Purkinje cell (primary cell): ENCODE measurements at places on chromosomes 1 and 21. TPM values are rescaled to one million over a fixed set of nuclear protein-coding genes. Genes with fewer than 3 reads are reported as not detected.

CFHR5 gene
- polyA plus RNA-seq: 0.34 TPM in 1 of 2 replicates, not detected in the other

RAB25 gene
- 1.9 TPM in 1 of 2 replicates, not detected in the other for polyA plus RNA-seq

GNG12 gene
- polyA plus RNA-seq: 1.9 and 6.1 TPM in 2 replicates

C8B gene
- not detected in 2 replicates for polyA plus RNA-seq

ACBD6 gene
- polyA plus RNA-seq: 35.1 and 37.8 TPM in 2 replicates

GJC2 gene
- polyA plus RNA-seq: 0.17 and 0.28 TPM in 2 replicates

ZSWIM5 gene
- polyA plus RNA-seq: 1.1 and 2.1 TPM in 2 replicates

KCNE2 gene
- 0.31 TPM in 1 of 2 replicates, not detected in the other for polyA plus RNA-seq

SPRR2E gene
- polyA plus RNA-seq: not detected in 2 replicates

MACO1 gene
- 8.3 and 11.9 TPM in 2 replicates for polyA plus RNA-seq
